Large intestine (tissue), 12 donors: ENCODE measurements at places on chromosomes 6 and 20. TPM values are rescaled to one million over a fixed set of nuclear protein-coding genes. Genes with fewer than 3 reads are reported as not detected.

DNA sequence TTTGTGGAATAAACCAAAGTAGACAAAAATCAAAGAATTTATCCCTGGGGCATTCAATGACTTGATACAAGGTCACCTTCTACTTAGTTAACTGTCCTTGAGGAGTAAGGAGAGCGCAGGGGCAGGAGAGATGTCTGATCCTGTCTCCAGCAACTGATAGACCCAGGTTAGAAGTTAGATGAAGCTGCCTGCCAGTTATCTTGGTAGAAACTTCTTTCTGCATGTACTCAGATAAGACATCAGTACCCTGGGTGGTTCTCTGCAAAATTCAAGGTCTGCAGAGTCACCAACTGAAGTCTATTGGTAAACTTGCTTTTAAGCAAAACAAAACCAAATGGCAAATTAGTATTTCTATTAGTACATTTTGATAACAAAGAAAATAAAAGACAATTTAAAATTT lies 2.7 kb downstream of the SGK1 start:
- no peak for DNase-seq

GRCh38 chr20:39399463-39399862 lies 437.3 kb downstream of the DHX35 start:
- DNase-seq: no peak

DNA sequence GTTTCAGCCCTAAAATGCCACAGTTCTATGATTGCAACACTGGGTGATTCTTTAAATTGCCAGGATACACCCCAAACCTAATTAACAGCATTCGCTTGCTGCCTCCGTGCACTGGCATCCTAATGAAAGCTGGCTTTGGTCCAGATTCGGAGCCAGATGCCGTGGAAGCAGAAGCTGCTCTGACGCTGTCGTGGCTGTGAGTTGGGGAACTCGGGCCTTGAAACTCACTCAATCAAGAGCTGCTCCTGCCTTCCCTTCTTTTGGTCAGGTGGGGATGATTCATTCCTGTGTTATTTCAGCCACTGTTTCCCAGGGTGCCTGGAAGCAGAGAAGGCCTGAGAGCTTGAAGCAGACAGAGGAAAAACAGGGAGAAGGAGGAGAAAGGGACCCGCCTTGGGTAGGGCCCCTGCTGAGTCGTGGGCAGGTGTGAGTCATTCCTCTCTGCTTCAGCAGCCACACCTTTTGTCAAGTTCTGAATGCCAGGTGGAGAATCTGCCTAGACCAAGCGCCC lies 36.2 kb upstream of the DSP start:
- DNase-seq: peak; percentile 93

GRCh38 chr20:59403261-59403961 lies 103.0 kb downstream of the EDN3 start:
- DNase-seq: peak; percentile 69

DNA sequence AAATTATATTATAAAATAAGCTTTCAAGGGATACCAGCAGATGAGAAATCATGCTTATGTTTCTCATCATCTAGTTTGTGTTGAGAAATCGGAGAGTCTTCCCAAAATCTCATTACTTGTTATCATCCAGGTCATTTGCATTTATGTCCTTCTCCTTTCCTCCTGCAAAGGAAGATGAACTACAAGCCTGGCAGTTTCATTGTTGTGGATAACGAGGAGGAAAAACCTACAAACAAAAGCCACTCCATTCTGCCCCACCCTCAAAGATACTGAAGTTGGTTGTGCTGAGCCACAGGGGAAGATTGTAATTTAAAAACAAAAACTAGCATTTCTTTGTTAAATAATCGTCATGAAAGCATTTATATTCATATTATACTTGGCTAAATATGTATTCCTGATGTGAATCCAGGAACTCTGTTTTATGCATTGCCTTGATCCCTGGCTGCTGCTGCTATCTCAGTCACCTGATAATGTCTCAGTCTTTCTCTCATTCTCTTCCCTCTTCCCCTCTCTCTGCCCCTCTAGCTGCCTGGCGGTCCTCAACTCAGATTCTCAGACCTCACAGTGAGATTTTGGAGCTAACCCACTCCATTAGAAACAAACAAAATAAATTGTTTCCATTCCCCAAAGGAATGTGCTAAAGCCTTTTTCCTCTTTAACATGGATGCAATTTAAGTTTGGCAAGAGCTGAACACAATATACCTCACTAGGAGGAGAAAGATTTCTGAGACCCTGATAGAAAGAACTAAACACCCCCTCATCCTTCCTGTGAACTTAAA lies 185.3 kb downstream of the ADAT2 start:
- no peak for DNase-seq

DNA sequence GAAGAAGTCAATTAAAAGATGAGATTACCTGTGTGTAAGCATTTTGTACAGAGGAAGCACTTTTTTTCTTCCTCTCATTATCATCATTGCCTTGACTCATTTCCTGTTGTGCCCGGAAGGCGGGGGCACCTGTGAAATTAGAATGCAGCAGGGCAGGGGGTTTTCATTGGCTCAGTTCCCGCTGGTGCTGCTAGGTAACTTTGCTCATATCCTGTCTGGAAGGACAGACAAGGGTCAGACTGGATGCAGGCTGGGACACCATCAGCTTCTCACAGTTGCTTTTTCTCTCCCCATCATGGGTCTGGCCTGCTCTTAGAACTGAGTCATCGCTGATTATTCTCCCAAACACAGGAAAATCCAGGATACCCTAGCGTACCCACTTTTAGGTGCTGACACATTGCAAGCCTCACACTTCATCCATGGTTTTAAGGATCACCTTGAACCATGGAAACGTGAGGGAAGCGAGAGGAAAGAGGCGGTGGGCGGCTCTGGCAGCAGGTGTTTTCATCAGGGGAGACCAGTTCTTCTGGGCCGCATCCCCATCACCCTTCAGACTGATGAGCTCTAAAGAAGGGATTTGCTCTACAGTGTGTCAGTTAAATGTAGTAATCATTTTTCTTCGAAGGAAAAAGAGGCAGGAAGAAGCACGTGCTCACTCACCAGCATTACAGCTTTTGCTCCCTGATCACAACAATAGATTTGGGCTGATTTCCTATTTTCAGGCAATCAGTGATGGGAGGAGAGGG lies 195.7 kb upstream of the SASH1 start:
- DNase-seq: no peak

- peak; percentile 3 for DNase-seq
These were observed 42.0 kb downstream of the ADGRB3 start for GRCh38 chr6:68677058-68677457.

GRCh38 chr20:43507150-43508080 lies at the start of gene L3MBTL1:
L3MBTL1 (plus strand) TSS chr20:43507697; CDS start chr20:43513504, 5,807 bp downstream.
- peak; percentile 68 for DNase-seq

DNA sequence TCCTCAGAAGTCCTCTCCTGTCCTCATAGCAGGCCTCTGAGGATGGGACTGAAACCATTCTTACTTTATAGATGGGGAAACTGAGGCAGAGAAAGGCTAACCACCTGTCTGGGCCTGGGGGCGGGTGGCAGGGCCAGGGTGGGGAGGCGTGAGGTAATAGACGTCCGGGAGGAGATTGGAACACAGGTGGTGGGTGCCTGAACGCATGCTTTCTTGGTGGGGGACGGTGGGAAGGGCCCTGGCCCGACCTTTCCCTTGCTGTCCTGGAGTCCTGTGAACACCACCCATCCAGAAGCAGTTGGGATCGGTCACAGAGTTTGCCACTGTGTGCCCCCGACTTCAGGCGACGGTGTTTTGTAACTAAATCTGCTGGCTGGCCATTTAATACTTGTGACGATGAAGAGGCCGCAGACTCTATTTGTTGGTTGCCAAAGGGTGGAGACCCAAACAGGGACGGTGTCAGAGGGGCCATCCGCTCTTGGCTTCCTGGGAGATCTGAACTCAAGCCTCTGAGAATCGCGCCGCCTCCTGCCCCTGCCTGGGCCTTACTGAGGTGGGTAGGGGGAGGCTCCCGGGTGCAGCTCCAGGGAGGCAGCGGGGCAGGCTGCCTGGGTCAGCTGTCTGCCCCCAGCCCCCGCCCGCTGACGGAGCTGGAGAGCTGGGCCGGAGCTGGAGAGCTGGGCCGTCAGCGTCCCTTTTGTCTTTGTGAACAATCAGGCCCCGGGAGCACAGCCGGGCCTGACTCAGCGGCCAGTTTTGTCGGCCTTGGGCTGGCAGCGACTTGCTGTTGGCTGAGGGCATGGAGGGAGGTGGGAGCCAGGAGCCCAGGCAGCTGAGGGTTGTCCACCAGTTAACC lies 4.1 kb downstream of the RBM38 start:
- no peak for DNase-seq

- DNase-seq: no peak
These were observed 313.4 kb upstream of the MOCS1 start for GRCh38 chr6:40247516-40248115.

The ULBP2 gene
- polyA plus RNA-seq: 0.09 TPM

The KIF6 gene
- polyA plus RNA-seq: 0.70 TPM
